ENCODE measurements at places on chromosomes 5 and 9. TPM values are rescaled to one million over a fixed set of nuclear protein-coding genes. Genes with fewer than 3 reads are reported as not detected.

DNA sequence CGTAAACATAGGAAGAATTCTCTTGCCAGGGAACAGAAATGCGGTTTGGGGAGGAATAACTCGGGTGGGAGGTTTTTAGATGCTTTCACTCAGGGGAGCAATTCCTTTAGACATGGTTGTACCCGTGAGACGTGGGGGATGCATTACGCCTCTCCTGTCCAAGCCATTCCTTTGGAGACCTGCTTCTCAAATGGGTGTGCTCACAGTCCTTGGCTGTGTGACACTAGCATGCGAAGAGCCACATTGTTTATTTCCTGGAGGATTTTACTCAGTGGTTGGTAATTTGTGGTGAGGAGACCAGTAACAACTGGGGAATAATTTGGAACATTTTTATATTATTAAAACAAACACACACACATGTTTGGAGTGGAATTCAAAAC lies 18.5 kb downstream of the COL15A1 start:
- H3K4me3 ChIP-seq, result no peak overlapping the region
- no peaks in the 10 kb centered on the region for H3K36me3 ChIP-seq
- H3K27me3 ChIP-seq, result no peaks in the 10 kb centered on the region

- no peak overlapping the region for H3K27ac ChIP-seq
- peaks cover 11% of the 10 kb centered on the region for H3K27me3 ChIP-seq
- H3K36me3 ChIP-seq, result no peaks in the 10 kb centered on the region
- H3K4me1 ChIP-seq, result no peaks in the 10 kb centered on the region
Measured at GRCh38 chr9:89564346-89564878, 40.4 kb upstream of the GADD45G start.

DNA sequence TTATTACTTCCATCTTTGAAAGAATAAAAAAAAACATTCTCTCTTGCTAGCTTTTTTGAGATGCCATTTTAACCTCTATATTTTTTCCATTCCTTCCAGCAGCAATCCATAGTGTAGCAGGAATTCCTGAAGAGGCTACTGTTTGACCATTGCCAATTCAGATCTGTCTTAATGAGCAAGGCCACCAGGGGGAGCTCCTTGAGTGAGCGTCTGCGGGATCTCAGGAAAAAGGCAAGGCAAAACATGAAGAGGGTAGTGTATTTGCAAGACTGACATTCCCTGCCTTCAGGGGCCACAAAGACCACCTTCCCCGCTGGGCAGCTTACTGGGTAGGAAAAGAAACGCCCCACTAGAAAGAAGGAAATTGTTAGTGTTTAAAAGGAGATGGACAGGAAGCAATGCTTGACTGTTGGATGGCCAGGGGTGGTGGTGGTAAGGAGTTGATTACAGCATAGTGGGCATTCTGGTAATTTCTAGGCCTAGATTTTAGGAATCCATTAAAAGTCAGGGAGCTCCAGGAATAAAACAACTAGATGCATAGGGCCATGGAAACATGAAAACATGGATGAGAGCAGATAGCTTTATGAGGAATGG lies 206.6 kb upstream of the HAPLN1 start:
- H3K27ac ChIP-seq, result no peak overlapping the region
- DNase-seq, result peak; percentile 16
- no peaks in the 10 kb centered on the region for H3K27me3 ChIP-seq

- H3K4me1 ChIP-seq, result peaks cover 29% of the 10 kb centered on the region
- no peak for DNase-seq
- peak overlapping the region; percentile 68 for H3K27ac ChIP-seq
- H3K36me3 ChIP-seq, result no peaks in the 10 kb centered on the region
Measured at GRCh38 chr9:137454597-137455358, 4.4 kb downstream of the NSMF start.

DNA sequence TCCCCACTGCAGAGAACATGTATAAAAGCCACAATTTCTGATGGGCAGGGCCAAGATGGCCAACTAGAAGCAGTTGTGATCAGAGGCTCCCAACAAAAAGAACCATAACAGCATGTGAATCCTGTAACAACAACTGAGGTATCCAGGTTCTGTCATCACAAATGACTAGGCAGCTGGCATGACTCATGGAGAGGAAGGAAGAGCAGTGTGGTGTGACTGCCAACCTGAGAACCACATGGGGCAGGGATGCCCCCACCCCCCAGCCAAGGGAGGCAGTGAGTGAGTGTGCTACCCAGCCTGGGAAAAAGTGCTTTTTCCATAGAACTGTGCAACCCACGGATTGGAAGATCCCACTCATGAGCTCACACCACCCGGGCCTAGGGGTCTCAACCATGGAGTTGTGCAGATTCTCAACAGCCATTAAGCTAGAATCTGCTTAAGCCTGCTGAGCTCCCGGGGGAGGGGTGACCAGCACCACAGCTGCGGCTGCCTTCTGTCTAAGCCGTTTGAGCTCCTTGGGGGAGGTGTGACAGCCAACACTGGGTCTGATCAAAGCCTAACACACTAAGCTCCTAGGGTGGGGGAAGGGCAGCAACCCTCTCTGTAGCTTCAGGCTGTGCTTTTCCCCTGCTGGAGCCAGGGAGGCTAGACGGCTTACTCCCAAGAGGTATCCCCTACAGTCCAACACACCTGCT lies 80.1 kb upstream of the DMAC1 start:
- DNase-seq, result no peak
- H3K36me3 ChIP-seq, result no peaks in the 10 kb centered on the region
- H3K4me1 ChIP-seq, result no peaks in the 10 kb centered on the region

DNA sequence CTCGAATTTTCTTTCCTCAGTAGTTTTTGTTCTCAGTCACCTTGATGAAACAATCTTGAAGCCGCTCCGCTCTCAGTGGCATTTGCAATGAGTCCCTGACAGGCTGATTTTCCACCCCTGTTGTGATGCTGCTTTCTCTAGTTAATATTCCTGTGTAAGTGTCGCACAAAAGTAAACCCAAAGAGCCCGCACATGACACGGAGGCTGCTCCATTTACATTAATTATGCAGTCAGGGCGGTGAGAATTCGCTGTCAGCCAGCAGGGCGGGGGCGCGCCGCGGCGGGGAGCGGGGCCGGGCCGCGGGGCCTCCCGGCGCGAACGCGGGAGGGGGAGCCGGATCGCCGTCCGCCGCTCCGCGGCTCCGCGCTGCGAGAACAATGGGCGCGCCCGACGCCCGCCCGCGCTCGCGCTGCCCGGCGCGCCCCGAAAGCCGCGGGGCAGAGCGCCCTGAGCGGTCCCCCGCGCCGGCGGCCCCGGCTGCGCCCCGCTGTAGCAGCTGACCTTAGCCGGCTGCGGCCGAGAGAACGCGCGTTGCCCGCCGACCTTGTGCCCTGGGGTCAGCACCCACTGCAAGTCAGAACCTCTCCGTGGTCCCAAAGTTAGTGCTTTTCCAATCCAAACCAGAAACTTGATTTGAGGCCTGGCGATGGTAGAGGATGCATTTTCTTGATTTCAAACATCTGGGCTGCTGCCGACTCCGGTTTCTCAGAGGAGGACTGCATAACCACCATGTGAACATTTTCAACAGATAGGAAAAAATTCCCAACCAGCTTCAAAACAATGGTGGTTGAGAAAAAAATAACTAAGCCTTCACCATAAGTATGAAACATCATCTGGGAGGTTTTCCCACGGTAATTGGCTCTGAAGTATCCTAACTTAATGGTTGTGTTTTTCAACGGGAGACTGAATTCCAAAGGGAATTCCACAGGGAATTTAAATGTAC lies 142.6 kb downstream of the PBX3 start:
- DNase-seq, result peak; percentile 39
- H3K36me3 ChIP-seq, result no peaks in the 10 kb centered on the region
- H3K27me3 ChIP-seq, result no peaks in the 10 kb centered on the region
- H3K27ac ChIP-seq, result peak overlapping the region; percentile 52

- no peaks in the 10 kb centered on the region for H3K27me3 ChIP-seq
- peaks cover 7% of the 10 kb centered on the region for H3K4me1 ChIP-seq
- H3K27ac ChIP-seq, result peak overlapping the region; percentile 78
- peak; percentile 36 for DNase-seq
Measured at GRCh38 chr9:27528886-27529315, 713 bp downstream of the MOB3B start.

DNA sequence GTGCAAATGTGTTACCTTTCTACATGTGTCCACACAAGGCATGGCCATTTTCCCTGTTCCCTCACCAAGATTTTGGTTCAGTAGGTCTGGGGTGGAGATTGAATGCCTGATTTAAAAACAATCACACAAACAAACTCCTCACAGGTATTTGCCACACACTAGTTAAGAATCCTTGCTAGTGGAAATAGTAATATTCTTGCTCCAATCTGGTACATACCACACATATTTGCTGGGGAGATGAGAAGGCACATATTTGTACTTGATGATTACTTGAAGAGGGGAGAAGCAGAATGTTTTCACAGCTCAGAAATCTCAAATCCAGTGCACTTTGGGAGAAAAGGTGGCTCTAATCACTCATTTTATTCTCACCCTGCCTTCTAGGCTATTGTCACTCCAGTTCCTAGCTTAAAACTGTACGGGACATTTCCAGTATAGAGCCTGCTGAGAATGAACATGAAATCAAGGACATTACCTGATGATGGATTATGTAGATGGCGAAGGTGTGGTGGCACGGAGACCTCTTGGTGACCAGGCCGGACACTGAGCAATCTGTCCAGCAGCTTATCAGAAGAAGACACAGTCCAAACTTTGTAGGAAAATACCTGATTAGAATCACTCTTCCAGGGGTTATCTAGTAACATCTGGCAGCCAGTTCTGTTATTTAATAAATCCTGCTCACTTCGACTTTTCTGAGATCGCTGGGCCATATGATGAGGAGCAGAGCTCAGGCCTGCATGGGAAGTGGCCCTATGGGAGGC lies 116.1 kb upstream of the IL6ST start:
- H3K4me3 ChIP-seq, result no peak overlapping the region
- H3K27ac ChIP-seq, result no peak overlapping the region
- H3K4me1 ChIP-seq, result no peaks in the 10 kb centered on the region
- no peak for DNase-seq

DNA sequence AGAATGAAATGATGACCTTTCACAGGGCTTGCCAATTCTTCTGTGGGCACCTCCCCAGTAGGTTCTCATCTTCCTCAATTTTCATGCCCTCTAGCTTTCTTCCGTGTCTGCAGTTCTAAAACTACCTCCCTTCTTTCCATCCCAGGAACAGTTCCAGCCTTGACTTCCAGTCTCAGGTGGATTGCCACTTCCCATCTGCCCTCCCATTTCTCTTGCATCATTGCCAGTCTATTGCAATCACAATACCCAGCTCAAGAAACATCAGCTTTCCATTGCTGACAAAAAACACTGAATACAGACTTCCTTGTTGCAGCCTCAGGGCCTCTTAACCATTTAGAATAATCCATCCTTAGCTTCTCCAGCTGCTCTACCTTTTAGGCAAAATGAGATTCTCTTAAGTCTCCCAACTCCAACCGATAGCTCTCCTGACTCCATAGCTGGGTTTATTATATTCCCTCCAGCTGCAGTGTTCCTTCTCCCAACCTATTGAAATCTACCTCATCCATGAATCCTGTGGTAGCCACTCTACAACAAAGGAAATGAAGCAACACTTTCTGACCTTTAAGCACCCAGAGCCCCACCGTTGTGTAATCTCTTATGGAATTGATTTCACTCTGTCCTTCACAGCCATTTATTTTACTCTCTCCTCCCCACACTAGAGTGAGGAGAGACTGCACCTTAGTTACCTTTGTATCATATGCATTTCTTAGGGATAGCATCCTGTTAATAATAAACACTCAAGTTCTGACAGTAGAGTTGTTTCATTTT lies 75.6 kb upstream of the PCA3 start:
- H3K27me3 ChIP-seq, result peaks cover 49% of the 10 kb centered on the region
- H3K4me1 ChIP-seq, result peaks cover 39% of the 10 kb centered on the region
- no peak overlapping the region for H3K4me3 ChIP-seq
- H3K27ac ChIP-seq, result no peak overlapping the region
- DNase-seq, result no peak

GRCh38 chr5:1337489-1338195 lies 7.3 kb downstream of the CLPTM1L start:
- H3K36me3 ChIP-seq, result peaks cover 88% of the 10 kb centered on the region
- DNase-seq, result no peak
- no peaks in the 10 kb centered on the region for H3K4me1 ChIP-seq
- no peak overlapping the region for H3K27ac ChIP-seq
- H3K4me3 ChIP-seq, result no peak overlapping the region

GRCh38 chr5:148949841-148950470 lies 112.9 kb downstream of the SH3TC2 start:
- peak; percentile 48 for DNase-seq
- peak overlapping the region; percentile 29 for H3K27ac ChIP-seq
- H3K27me3 ChIP-seq, result no peaks in the 10 kb centered on the region
- H3K36me3 ChIP-seq, result no peaks in the 10 kb centered on the region
- H3K4me3 ChIP-seq, result no peak overlapping the region
- H3K4me1 ChIP-seq, result peaks cover 7% of the 10 kb centered on the region

- no peak overlapping the region for H3K4me3 ChIP-seq
- H3K4me1 ChIP-seq, result no peaks in the 10 kb centered on the region
- H3K27me3 ChIP-seq, result no peaks in the 10 kb centered on the region
- no peaks in the 10 kb centered on the region for H3K36me3 ChIP-seq
- no peak overlapping the region for H3K27ac ChIP-seq
Measured at GRCh38 chr9:6134661-6135180, 80.9 kb upstream of the IL33 start.

DNA sequence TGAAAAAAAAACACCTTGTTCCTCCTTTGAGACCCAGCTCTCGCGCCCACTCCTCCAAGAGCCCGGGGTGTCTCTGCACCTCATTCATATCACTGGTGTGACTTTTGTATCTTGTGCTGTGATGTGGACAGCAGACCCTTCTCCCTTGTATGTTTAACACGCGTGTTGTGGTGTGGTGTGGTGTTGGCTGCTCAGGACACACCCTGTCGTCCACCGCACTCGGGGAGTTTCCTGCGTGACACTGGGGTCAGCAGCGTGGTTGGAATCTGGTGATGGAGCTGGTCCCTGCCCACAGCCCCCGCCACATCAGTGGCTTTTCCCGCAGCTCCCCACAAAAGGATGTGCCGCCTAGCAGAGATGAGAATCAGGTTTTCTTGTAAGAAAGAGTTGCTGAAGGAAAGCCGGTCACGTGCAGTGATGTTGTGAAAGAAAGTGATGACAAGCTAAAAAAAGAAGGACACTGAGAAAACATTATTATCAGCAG lies 61.5 kb downstream of the TENT4A start:
- H3K27ac ChIP-seq, result no peak overlapping the region
- H3K27me3 ChIP-seq, result peaks cover 4% of the 10 kb centered on the region

DNA sequence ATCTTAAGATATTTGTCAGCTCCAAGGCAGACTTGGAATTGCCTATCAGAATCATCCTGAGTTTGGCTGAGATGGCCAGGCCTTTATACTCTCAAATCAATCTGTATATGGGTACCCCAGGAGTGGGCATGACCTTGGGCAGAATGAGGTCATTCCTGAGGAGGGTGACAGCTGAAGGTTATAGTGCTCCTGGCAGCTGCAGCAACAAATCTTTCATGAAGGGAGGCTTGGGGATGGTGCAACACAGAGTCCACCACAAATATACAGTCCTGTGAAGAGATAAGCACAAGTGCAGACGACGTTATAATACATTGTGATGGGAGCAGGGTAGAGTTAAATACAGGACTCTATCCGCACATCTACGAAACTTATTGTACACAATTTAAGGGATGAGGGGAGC lies 21.1 kb upstream of the TRIO start:
- no peak for DNase-seq
- peaks cover 16% of the 10 kb centered on the region for H3K4me1 ChIP-seq
- H3K27me3 ChIP-seq, result no peaks in the 10 kb centered on the region
- H3K36me3 ChIP-seq, result no peaks in the 10 kb centered on the region

The BHMT2 gene
- total RNA-seq, result 10.7 TPM

The SPINK13 gene
- not detected for total RNA-seq

The MAP1B gene
- total RNA-seq, result 83.1 TPM

The STPG3 gene
- total RNA-seq, result not detected

The FAM221B gene
- not detected for total RNA-seq

The PCDHGA5 gene
- total RNA-seq, result 8.8 TPM

The IGFBPL1 gene
- total RNA-seq, result not detected

The ABO gene
- 1.9 TPM for total RNA-seq

The SLCO6A1 gene
- not detected for total RNA-seq

Data from heart right ventricle (tissue), 16 donors.